NCI-H460 (cell line): ENCODE measurements at places on chromosomes 12 and 14. TPM values are rescaled to one million over a fixed set of nuclear protein-coding genes. Genes with fewer than 3 reads are reported as not detected.

SAMD4A gene
- 21.4 and 23.4 TPM in 2 replicates for total RNA-seq

LRFN5 gene
- 0.84 and 0.95 TPM in 2 replicates for total RNA-seq

MYBPC1 gene
- total RNA-seq = 0.15 and 0.17 TPM in 2 replicates

HOXC13 gene
- total RNA-seq = 4.4 and 4.9 TPM in 2 replicates

IPO4 gene
- total RNA-seq = 38.9 and 48.8 TPM in 2 replicates

FOXM1 gene
- total RNA-seq = 23.8 and 28.1 TPM in 2 replicates
